ENCODE measurements at places on chromosomes 4 and X.

- DNase-seq = no peak
Measured at GRCh38 chr4:7041801-7042502, 1.2 kb upstream of the TADA2B start.

DNA sequence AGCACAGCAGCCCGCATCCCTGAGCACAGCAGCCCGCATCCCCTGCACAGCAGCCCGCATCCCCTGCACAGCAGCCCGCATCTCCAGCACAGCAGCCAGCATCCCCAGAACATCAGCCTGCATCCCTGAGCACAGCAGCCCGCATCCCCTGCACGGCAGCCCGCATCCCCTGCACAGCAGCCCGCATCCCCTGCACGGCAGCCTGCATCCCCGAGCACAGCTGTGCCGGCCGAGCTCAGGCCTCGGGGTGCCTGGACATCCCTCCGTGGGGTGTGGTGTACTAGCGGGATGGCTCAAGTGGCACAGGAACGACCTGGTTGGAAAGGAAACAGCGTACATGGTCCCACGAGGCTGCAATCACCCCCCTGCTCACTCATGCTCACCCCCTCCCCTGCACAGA lies 26.8 kb downstream of the ABLIM2 start:
- no peak for DNase-seq

DNA sequence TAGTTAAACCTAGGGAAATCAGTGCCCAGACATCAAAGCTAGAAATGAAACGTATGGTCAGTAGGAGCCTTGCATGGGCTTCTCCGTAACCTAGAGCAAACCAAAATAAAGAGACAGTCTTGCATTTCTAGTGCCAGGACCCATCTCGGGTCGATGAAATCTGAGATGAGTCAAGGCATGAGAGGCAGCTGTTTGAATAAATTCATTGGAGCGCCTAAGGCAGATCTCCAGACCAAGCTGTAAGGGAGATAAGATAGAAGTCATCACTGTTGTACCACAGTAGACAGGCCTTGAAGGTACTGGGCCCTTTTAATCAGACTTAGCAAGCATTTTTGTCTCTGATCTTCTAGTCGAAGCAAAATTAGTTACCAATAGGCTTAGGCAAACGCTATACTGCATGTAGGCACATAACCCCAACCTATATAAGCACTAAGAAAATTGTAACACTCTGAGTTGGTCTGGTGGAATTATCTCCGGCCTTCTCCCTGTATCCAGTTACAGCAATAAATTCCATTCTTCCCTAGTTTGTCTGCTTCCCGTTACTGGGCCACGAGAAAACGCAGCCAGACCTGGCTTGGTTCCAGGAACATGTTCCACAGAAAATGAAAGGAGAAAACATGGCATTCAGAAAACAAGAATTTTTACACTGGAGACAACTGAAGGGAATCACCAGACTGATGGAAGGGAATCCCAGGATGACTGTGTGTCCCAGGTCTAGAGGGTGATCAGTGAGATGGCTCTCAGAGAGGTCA lies 21.1 kb upstream of the PAPSS1 start:
- peak; percentile 86 for DNase-seq

- DNase-seq = peak; percentile 59
Measured at GRCh38 chr4:143773998-143774895, 73.8 kb upstream of the FREM3 start.

DNA sequence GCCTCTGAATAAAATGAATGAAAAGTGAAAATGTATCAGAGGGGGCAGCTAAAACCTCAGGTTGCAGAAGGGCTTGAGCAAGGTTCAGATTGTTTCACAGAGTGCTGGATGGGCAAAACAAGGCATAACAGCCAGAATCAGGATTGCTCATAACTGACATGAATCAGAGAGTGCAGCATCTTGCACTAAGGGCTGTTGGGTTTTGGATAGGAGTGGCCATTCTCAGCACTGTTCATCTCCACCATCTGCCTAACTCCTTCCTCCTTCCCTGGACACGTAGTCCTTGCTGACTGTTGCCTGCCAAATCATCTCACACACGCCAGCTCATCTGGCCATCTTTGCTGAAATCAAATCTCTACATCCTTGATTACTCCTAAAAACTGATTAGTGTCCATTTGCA lies 75.3 kb upstream of the C1QTNF7 start:
- DNase-seq = no peak

DNA sequence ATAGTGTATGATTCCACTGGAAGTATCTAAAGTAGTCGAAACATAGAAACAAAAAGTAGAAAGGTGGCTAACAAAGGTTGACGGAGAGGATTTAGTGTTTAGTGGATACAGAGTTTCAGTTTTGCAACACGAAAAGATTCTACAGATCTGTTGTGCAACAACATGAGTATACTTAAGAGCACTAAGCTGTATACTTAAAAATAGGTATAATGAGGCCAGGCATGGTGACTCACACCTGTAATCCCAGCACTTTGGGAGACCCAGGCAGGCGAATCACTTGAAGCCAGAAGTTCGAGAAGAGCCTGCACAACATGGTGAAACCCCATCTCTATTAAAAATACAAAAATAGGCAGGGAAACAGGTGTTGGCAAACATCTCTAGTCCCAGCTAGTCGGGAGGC lies 7.9 kb upstream of the ATRX start:
- no peak for DNase-seq

GRCh38 chrX:43860646-43861370 lies 21.4 kb downstream of the MAOB start:
- peak; percentile 43 for DNase-seq

GRCh38 chrX:133923113-133923512 lies 62.3 kb downstream of the GPC3 start:
- no peak for DNase-seq

DNA sequence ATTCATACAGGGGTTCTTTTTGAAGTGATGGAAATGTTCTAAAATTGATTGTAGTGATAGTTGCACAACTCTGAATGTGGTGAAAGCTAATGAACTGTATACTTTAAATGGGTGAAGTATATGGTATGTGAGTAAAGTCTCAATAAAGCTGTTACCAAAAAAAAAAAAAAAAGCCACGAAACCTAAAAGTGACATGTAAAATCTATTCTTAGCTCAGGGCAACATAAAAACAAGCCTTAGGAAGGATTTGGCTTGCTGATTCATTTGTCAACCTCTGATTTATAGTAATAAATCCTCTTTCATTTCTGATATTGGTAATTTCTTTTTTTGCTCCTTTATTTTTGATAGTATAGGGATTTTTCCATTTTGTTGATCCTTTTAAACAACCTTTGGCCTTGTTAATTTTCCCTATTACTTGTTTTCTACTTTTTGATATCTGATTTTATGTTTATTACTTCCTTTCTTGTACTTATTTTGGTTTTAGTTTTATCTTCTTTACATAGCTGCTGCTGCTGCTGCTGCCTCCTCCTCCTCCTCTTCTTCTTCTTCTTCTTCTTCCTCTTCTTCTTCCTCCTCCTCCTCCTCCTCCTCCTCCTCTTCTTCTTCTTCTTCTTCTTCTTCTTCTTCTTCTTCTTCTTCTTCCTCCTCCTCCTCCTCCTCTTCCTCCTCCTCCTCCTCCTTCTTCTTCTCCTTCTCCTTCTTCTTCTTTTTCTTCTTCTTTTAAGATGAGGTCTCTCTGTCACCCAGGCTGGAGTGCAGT lies 79.4 kb downstream of the ADGRG4 start:
- DNase-seq = no peak

DNA sequence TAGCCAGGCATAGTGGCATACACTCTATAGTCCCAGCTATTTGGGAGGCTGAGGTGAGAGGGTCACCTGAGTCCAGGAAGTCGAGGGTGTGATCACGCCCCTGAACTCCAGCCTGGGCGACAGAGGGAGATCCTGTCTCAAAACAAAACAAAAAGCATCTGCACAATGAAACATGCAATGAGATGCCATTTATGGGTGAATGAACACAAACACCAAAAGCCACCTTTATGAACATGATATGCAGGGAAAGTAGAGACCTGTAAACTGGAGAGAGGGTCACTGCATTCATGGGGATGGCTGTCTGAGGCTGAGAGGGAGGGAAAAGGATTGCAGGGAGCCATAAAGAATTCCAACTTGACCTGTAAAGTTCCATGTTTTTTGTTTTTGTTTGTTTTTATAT lies 70.7 kb downstream of the EVC start:
- DNase-seq = no peak
